ENCODE measurements at places on chromosomes 1 and 21. TPM values are rescaled to one million over a fixed set of nuclear protein-coding genes. Genes with fewer than 3 reads are reported as not detected.

DNA sequence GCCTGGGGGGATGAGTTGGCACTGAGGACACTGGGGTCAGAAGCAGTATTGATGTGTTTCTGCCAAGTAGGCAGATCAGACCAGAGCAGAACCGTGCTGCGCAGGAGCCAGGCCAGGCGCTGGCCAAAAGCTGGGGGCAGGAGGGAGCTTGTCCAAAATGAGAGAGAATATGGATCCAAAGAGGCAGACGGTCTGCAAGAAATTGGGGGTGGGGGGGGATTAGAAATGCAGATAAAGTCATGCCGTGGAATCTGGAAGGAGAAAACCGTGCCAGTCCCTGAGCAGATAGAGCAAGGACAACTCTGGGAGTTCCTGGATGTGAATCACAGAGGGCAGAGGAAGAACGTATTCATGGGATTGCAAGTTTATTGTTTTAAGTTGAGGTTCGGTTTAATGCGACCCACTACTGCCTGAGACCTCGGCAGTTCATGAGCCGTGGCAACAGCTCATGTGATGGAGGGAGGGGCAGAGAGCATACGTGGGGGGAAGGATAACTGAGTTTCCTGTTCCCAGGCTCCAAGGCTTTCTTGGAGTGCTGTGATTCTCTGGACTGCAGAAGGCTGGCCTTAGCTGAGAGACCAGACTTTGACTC is 224.0 kb downstream of the FGGY start:
- H3K4me1 ChIP-seq, result no peaks in the 10 kb centered on the region
- no peak for DNase-seq
- H3K27ac ChIP-seq, result no peak overlapping the region
- no peaks in the 10 kb centered on the region for H3K27me3 ChIP-seq
- no peak overlapping the region for H3K4me3 ChIP-seq

DNA sequence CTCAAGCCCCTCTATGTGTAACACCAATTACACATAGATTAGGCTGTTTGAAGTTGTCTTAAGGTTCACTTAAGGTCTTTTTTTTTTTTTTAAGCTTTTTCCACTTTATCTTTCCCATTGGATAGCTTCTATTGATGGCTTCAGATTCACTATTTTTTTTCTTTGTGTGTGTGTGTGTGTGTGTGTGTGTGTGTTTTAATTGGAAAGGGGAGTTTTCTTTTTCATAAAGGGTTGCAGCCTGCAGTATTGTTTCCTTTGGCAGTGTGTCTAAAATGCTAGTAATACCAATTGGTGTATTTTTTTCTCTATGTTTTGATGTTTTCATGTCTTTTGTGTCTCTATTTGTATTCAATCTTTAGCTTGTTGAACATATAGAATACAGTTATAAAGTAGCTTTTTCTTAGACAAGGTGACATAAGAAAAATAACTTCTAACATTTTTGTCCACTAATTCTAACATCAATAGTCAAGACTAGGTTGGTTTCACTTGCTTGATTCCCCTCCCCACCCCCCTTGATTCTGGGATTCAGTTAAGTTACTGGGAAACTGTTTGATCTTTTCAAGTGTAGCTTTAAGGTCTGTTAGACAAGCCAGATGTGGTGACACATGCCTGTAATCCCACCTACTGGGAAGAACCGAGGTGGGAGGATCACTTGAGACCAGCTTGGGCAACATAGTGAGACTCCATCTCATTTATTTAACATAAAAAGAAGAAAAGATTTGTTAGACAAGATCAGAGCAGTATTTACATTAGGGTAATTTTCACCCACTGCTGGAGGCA is 21.4 kb downstream of the PRRC2C start:
- DNase-seq, result no peak
- no peaks in the 10 kb centered on the region for H3K27me3 ChIP-seq

- H3K27me3 ChIP-seq, result no peaks in the 10 kb centered on the region
- no peak for DNase-seq
- H3K27ac ChIP-seq, result no peak overlapping the region
Measured at GRCh38 chr1:157646144-157646543, 48.3 kb upstream of the FCRL4 start.

- peaks cover 3% of the 10 kb centered on the region for H3K36me3 ChIP-seq
- no peak for DNase-seq
- H3K27me3 ChIP-seq, result no peaks in the 10 kb centered on the region
- H3K4me1 ChIP-seq, result peaks cover 9% of the 10 kb centered on the region
Measured at GRCh38 chr1:243731301-243731891, 118.6 kb downstream of the AKT3 start.

DNA sequence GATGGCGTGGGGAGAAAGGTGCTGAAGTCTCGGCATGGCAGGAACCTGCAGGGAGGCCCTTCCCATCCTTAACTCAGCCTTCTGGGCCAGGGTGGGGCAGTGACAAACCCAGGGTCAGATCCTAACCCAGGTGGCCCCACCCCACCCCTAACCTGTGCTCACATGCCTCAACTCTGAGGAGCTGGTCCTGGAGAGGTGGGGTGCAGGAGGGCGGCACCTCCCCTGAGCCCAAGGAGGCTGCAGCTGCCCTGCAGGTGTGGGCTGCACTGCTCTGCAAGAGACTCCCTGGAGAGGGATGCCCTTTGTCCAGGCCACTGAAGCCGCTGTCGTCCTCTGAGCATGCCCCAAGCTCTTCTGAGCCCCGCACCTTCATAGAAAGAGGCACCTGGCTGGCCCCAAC is 15.2 kb upstream of the ADAMTSL4 start:
- no peak overlapping the region for H3K4me3 ChIP-seq
- peaks cover 4% of the 10 kb centered on the region for H3K4me1 ChIP-seq
- H3K36me3 ChIP-seq, result no peaks in the 10 kb centered on the region
- H3K27ac ChIP-seq, result no peak overlapping the region
- no peaks in the 10 kb centered on the region for H3K27me3 ChIP-seq

- DNase-seq, result peak; percentile 52
- peaks cover 4% of the 10 kb centered on the region for H3K27me3 ChIP-seq
- peaks cover 59% of the 10 kb centered on the region for H3K4me1 ChIP-seq
- peaks cover 38% of the 10 kb centered on the region for H3K36me3 ChIP-seq
Measured at GRCh38 chr1:91712981-91713841, 172.7 kb downstream of the TGFBR3 start.

- DNase-seq, result no peak
- peak overlapping the region; percentile 1 for H3K4me3 ChIP-seq
- peak overlapping the region; percentile 2 for H3K27ac ChIP-seq
- peaks cover 32% of the 10 kb centered on the region for H3K4me1 ChIP-seq
- peaks cover 4% of the 10 kb centered on the region for H3K36me3 ChIP-seq
- H3K27me3 ChIP-seq, result no peaks in the 10 kb centered on the region
Measured at GRCh38 chr1:43832255-43832654, 101.3 kb upstream of the ARTN start.

DNA sequence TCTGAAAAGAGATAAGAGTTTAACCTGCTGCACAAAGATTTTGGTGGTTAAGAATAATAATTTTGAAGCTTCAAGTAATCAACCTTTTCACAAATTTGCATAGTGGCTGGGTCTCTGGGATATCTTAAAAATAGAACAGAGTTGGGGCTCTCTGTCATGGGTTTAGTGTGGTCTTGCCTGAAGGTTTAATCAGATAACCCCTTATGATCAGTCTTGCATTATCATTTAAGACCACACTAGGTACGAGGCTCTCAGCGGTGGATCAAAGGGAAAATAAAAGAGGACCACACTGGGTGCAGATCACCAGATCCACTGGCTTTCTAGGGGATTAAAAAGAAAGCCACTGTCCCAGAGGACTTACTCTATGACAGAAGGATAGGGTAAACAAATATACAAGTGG is 19.5 kb downstream of the LRRC8C start:
- no peaks in the 10 kb centered on the region for H3K27me3 ChIP-seq
- H3K4me1 ChIP-seq, result peaks cover 82% of the 10 kb centered on the region
- no peak for DNase-seq
- peak overlapping the region; percentile 31 for H3K4me3 ChIP-seq
- peak overlapping the region; percentile 72 for H3K27ac ChIP-seq

DNA sequence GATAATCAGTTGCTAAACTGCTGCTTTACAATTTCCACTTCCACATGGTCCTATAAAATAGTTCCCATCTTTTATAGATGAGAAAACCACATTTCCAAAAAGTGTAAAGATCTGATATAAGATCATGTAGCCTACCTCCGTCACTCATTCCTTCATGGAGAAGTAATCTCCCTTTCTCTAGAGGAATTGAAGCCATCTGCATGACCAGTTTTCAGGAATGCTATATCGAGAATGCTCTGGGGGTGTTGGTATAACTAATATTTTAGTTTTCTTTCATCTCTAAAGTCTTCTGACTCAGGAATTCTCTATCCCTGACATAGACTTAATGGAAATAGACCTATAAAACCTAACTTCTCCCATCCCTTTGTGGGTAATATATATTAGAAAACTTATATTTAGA is 173.0 kb upstream of the UBE2U start:
- H3K27me3 ChIP-seq, result peaks cover 4% of the 10 kb centered on the region
- H3K4me1 ChIP-seq, result no peaks in the 10 kb centered on the region
- H3K36me3 ChIP-seq, result no peaks in the 10 kb centered on the region
- H3K27ac ChIP-seq, result no peak overlapping the region
- DNase-seq, result no peak
- H3K4me3 ChIP-seq, result no peak overlapping the region

GRCh38 chr1:47172782-47173181 is 17.1 kb downstream of the PDZK1IP1 start:
- DNase-seq, result no peak
- peaks cover 13% of the 10 kb centered on the region for H3K27me3 ChIP-seq
- no peaks in the 10 kb centered on the region for H3K36me3 ChIP-seq
- no peaks in the 10 kb centered on the region for H3K4me1 ChIP-seq

DNA sequence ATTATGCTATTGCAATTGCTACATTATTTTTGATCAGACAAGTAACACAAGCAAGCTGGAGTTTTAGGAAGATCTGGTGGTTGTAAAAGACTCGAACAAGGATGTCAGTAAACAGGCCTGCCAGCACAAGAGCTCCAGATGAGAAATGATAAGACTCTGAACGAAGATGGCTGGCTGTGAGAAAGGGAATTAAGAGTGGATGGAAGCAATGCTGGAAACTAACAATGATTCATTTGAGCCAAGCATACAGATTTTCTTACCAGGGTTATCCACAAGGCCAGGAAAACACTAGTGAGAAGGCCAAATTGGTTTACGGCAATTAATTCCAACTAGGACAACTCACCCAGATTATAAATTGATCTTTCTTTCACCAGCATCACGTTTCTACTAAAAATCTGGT is 54.2 kb downstream of the NRIP1 start:
- peaks cover 8% of the 10 kb centered on the region for H3K36me3 ChIP-seq
- H3K27me3 ChIP-seq, result no peaks in the 10 kb centered on the region
- H3K4me1 ChIP-seq, result peaks cover 11% of the 10 kb centered on the region

DNA sequence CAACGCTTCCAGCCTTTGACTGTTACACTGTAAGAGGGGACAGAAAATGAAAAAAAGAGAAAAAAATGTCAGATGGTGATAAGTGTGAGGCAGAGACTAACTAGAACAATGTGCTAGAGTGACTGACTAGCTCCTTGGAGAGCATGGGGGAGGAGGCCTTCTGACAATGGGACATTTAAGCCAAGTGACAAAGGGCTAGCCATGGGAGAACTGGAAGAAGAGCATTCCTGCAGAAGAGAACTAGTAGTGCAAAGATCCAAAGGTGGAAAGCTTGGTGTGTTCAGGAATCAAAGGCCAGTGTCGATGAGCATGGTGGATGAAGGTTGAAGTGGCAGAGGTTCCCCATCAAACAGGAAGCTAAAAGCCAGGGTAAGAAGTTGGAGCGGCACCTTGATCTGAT is 25.8 kb downstream of the STYXL2 start:
- H3K4me1 ChIP-seq, result peaks cover 13% of the 10 kb centered on the region
- no peak overlapping the region for H3K27ac ChIP-seq
- no peak overlapping the region for H3K4me3 ChIP-seq
- H3K27me3 ChIP-seq, result peaks cover 11% of the 10 kb centered on the region
- no peaks in the 10 kb centered on the region for H3K36me3 ChIP-seq

DNA sequence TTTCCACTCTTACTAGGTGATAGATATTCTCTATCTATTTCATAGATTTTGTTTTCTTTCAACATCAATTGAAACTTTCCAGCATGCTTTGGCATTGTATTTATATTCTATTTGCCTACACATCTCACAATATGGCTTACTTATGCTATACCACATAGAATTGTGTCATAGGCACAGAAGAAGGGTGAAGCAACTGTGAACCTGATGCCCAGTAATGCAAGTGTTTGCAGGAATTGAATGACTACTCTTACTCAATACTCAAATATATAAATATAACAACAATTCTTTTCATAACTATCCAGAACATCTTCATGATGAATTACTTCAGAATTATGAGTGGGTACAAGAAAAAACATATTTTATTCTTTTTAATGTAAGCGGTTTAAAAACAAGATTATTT is 165.9 kb downstream of the PTBP2 start:
- H3K27ac ChIP-seq, result no peak overlapping the region
- no peaks in the 10 kb centered on the region for H3K4me1 ChIP-seq
- no peaks in the 10 kb centered on the region for H3K27me3 ChIP-seq

- peaks cover 13% of the 10 kb centered on the region for H3K36me3 ChIP-seq
- H3K27ac ChIP-seq, result peak within 1 kb of the TSS; percentile 32
- peak; percentile 27 for DNase-seq
- H3K27me3 ChIP-seq, result no peaks in the 10 kb centered on the region
- peak within 1 kb of the TSS; percentile 41 for H3K4me3 ChIP-seq
Measured at GRCh38 chr1:42784946-42785693, at the start of gene TMEM269. TMEM269 (plus strand) TSS chr1:42784991; CDS start chr1:42789894, 4,903 bp downstream.

GRCh38 chr1:13512472-13512871 is 1.3 kb downstream of the LRRC38 start:
- no peak overlapping the region for H3K27ac ChIP-seq
- DNase-seq, result no peak
- no peak overlapping the region for H3K4me3 ChIP-seq
- no peaks in the 10 kb centered on the region for H3K4me1 ChIP-seq

DNA sequence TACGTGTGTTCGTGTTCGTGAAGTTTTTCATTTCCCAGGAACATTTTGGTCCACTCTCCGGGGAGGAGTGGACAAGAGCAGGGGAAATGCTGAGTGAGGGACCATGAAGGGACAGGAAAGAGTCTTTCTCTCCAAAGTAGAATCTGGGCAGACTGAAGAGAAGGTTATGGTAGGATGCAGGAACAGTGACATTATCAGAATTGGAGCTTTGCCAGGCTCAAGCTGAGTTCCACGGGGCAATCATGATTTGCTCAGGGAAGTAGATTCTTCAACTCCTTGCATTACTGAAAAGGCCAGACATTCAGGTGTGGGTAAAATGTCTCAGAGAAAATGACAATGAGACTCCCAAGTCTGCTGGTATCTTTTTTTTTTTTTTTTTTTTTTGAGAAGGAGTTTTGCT is 16.6 kb downstream of the ATP1A4 start:
- DNase-seq, result no peak
- peaks cover 8% of the 10 kb centered on the region for H3K4me1 ChIP-seq
- H3K27ac ChIP-seq, result no peak overlapping the region
- peaks cover 35% of the 10 kb centered on the region for H3K27me3 ChIP-seq
- no peak overlapping the region for H3K4me3 ChIP-seq

DNA sequence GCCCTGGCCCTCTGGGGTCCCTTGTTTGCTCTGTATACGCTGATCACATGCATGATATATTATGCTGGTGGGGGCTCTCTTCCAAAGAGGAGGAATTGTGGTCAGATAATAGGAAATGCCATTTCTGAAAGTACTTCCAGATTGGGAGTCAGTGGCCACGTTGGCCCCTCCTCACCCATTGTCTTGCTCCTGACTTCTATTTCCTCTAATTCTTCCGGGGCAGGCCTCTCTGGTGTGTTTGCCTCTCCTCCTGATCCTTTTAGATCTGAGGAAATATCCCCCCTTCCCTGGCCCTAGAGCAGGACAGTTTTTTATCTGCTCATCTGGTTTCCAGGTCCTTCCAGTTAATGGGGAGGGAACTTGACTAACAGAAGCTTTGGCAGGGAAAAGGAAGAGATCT is 2.9 kb downstream of the VANGL2 start:
- H3K4me1 ChIP-seq, result peaks cover 5% of the 10 kb centered on the region
- H3K4me3 ChIP-seq, result no peak overlapping the region
- peaks cover 37% of the 10 kb centered on the region for H3K27me3 ChIP-seq
- H3K36me3 ChIP-seq, result peaks cover 2% of the 10 kb centered on the region

Gene CLDN14
- total RNA-seq, result not detected

Gene SEMA4A
- 9.0 TPM for total RNA-seq

Gene OR2L8
- total RNA-seq, result not detected

Gene IL20
- total RNA-seq, result not detected

Gene SMG5
- total RNA-seq, result 95.6 TPM

Gene NHLH1
- total RNA-seq, result 0.66 TPM

Data from activated T-helper 1 cell treated with anti-CD3 and anti-CD28 coated beads, Interleukin-12 subunit alpha, Interleukin-12 subunit beta, Interleukin-2, Interleukin-4 antibody, amounts not matched to agents 30 ng/mL and 10 ng/mL and 1 ng/mL, durations not matched to agents 14 hours and 24 hours and 36 hours (primary cell).